ENCODE measurements at places on chromosomes 5 and 9.
A peak's percentile ranks its signal among the peaks of the same experiment; 100 is the strongest.

- no peaks in the 10 kb centered on the region for H3K36me3 ChIP-seq
- H3K4me3 ChIP-seq = no peak overlapping the region
- H3K27ac ChIP-seq = no peak overlapping the region
- H3K4me1 ChIP-seq = no peaks in the 10 kb centered on the region
- no peak for DNase-seq
Observed at GRCh38 chr9:124696101-124696500, 75.0 kb downstream of the NR6A1 start.

- no peak overlapping the region for H3K4me3 ChIP-seq
- H3K36me3 ChIP-seq = peaks cover 20% of the 10 kb centered on the region
- DNase-seq = no peak
Observed at GRCh38 chr5:115894342-115894741, 52.6 kb downstream of the AP3S1 start.

DNA sequence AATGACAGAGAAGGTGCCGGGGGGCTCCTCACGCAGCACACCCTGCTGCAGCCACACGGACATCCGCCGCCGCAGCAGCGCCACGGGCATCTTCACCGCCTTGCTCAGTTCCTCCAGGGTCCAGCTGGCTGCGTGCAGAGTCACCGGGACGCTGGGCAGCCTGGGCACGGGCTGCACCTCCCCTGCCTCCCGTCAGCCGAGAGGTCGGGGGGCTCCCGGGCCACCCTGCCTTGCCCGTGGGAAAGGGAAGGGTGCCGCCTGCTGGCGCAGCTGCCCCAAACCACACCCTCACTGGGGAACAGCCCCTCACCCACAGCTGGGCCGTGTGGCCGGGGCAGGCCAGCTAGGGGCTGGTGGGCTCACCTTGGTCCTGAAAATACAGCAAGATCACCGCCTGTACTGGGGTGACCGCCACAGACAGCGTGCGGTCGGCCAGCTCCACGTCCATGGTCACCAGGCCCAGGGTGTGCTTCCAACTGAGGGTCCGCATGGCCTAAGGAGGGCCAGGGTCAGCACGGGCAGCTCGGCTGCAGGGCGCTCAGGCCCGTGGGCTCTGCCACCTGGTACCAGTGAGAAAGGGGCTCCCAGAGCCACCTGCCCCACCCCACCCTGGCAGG, 3.6 kb upstream of the TMEM210 start:
- H3K4me1 ChIP-seq = peaks cover 18% of the 10 kb centered on the region
- H3K27ac ChIP-seq = no peak overlapping the region
- no peak for DNase-seq

DNA sequence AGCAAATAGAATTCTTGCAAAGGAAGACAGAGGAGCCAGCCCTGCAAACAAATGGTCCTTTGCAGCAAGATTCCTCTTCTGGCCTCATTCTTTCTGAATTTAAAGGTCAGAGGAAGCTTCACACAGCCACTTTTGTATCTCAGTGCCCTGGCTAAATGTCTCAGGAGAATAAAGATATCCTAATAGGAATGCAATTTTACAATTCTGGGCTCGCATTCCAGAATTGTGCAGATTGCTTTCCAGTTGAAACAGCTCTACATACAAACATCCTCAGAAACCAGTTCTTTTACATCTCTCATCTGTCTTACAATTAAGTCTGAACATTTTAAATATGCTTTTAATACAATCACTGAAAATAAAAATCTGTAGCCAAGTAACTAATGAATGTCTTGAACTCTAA, 14.6 kb upstream of the ACOT12 start:
- no peak overlapping the region for H3K4me3 ChIP-seq
- no peak overlapping the region for H3K27ac ChIP-seq
- no peaks in the 10 kb centered on the region for H3K27me3 ChIP-seq
- peaks cover 8% of the 10 kb centered on the region for H3K4me1 ChIP-seq
- H3K36me3 ChIP-seq = peaks cover 3% of the 10 kb centered on the region

GRCh38 chr5:158895588-158895987, 204.1 kb downstream of the EBF1 start:
- peak overlapping the region; percentile 7 for H3K4me3 ChIP-seq
- peaks cover 82% of the 10 kb centered on the region for H3K4me1 ChIP-seq
- H3K36me3 ChIP-seq = peaks cover 47% of the 10 kb centered on the region
- peak overlapping the region; percentile 90 for H3K27ac ChIP-seq
- DNase-seq = no peak
- no peaks in the 10 kb centered on the region for H3K27me3 ChIP-seq

- DNase-seq = no peak
- no peaks in the 10 kb centered on the region for H3K36me3 ChIP-seq
- no peak overlapping the region for H3K27ac ChIP-seq
- H3K4me1 ChIP-seq = no peaks in the 10 kb centered on the region
- no peak overlapping the region for H3K4me3 ChIP-seq
- H3K27me3 ChIP-seq = no peaks in the 10 kb centered on the region
Observed at GRCh38 chr5:150589862-150590601, 50.4 kb upstream of the SYNPO start.

- no peak for DNase-seq
- no peaks in the 10 kb centered on the region for H3K27me3 ChIP-seq
- H3K4me3 ChIP-seq = no peak overlapping the region
- no peaks in the 10 kb centered on the region for H3K4me1 ChIP-seq
Observed at GRCh38 chr5:53970475-53970874, 339.9 kb downstream of the ARL15 start.

DNA sequence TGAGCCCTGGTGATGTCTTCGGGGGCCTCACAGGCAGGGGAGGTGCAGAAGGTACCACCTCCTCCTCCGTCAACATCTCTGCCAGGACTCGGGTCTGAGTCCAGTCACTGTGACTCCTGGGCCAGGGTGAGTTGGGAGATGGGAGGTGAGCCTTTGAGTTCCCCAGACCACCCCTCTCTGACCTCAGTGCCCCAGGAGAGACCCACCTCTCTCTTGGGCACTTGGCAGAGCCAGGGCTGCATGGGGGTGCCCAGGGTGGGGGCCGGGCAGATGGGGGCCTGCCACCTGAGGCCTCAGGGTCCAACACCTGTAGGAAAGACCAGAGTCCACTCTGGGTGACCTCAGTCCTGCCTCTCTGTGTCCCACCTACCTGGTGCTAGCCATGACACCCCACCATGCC, 6.8 kb downstream of the KIF12 start:
- no peaks in the 10 kb centered on the region for H3K36me3 ChIP-seq
- DNase-seq = no peak
- H3K27ac ChIP-seq = no peak overlapping the region

- no peaks in the 10 kb centered on the region for H3K36me3 ChIP-seq
- no peaks in the 10 kb centered on the region for H3K4me1 ChIP-seq
- no peak for DNase-seq
- no peaks in the 10 kb centered on the region for H3K27me3 ChIP-seq
- H3K4me3 ChIP-seq = no peak overlapping the region
Observed at GRCh38 chr5:92695123-92696003, 885.7 kb downstream of the NR2F1-AS1 start.

DNA sequence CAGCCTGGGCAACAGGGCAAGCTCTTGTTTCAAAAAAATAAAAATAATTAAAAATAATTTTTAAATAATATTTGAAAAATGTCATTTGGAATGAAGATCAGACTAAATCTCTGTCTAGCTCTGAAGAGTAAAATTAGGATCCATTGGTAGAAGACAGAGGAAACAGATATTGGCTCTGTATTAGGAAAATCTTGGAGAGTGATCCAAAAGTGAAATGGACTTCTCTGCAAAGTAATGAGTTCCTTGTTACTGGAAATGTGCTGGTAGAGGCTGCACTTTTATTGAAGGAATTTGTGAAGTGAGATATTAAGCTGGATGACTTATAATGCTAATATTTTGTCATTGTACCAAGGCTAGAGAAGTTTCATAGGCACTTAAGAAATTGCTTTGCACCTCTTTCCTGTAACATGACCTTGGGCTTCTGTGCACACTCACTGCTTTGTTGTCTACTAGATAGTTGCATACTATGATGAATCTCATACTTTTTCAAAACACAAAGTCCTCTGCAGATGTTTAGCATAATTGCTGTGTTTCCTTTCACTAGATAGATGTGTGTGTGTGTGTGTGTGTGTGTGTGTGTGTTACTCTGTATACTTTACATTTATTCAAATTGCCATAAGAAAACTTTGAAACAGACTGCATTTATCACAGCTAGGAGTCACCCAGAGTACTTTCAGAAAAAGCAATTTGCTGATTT, 13.1 kb downstream of the THBS4 start:
- H3K36me3 ChIP-seq = no peaks in the 10 kb centered on the region
- no peak overlapping the region for H3K4me3 ChIP-seq
- no peak overlapping the region for H3K27ac ChIP-seq
- H3K4me1 ChIP-seq = no peaks in the 10 kb centered on the region
- no peak for DNase-seq

DNA sequence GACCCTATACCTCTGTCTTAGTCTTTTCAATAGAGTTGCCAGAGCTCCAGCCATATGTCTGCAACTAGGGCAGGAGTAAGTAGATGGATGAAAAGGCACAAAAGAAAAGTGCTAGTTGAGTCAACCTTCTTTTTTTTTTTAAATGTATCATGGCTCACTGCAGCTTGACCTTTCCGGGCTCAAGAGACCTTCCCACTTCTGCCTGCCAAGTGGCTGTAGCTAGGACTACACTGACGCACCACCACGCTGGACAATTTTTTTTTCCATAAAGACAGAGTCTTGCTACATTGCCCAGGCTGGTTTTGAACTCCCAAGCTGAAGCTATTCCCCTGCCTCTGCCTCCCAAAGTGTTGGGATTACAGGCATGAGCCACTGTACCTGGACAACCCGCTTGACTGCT, 27.3 kb downstream of the FOXE1 start:
- no peak overlapping the region for H3K27ac ChIP-seq
- no peak overlapping the region for H3K4me3 ChIP-seq
- DNase-seq = no peak
- H3K4me1 ChIP-seq = no peaks in the 10 kb centered on the region
- H3K27me3 ChIP-seq = no peaks in the 10 kb centered on the region

DNA sequence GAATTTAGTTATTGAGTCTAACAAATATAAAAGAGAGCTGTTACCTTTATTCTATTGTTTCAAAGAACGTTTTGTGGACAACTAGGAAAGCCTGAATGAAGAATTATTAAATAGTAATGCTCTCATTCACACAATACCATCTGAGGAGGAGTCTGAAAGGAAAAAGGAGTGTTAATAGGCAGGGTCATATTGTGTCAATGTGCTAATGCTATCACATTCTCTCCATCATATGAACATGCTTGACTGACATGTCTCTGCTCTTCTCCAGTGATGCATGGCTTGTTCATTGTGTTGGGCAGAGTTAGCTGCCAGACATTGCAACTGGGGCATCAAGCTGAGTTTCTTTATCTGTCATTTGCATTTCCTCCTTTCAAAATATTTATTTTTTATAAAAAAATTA, 1578.0 kb downstream of the MAT2B start:
- no peak for DNase-seq
- H3K27me3 ChIP-seq = no peaks in the 10 kb centered on the region
- no peak overlapping the region for H3K4me3 ChIP-seq
- no peaks in the 10 kb centered on the region for H3K36me3 ChIP-seq
- no peaks in the 10 kb centered on the region for H3K4me1 ChIP-seq
- no peak overlapping the region for H3K27ac ChIP-seq

- peaks cover 20% of the 10 kb centered on the region for H3K27me3 ChIP-seq
- H3K4me3 ChIP-seq = no peak overlapping the region
- no peak overlapping the region for H3K27ac ChIP-seq
- H3K4me1 ChIP-seq = no peaks in the 10 kb centered on the region
- H3K36me3 ChIP-seq = peaks cover 6% of the 10 kb centered on the region
Observed at GRCh38 chr5:142253938-142254337, 70.9 kb downstream of the SPRY4 start.

- peak overlapping the region; percentile 77 for H3K27ac ChIP-seq
- peaks cover 76% of the 10 kb centered on the region for H3K36me3 ChIP-seq
- H3K4me3 ChIP-seq = no peak overlapping the region
- DNase-seq = no peak
- H3K27me3 ChIP-seq = no peaks in the 10 kb centered on the region
Observed at GRCh38 chr9:121133104-121133816, 58.5 kb downstream of the CNTRL start.

GRCh38 chr5:123965626-123966025, 453.6 kb downstream of the CSNK1G3 start:
- H3K4me3 ChIP-seq = no peak overlapping the region
- H3K27me3 ChIP-seq = no peaks in the 10 kb centered on the region
- H3K4me1 ChIP-seq = peaks cover 11% of the 10 kb centered on the region
- no peak for DNase-seq

GRCh38 chr9:24616863-24617262, 71.2 kb upstream of the IZUMO3 start:
- no peak for DNase-seq
- no peak overlapping the region for H3K27ac ChIP-seq
- H3K4me3 ChIP-seq = no peak overlapping the region
- H3K27me3 ChIP-seq = no peaks in the 10 kb centered on the region
- H3K4me1 ChIP-seq = no peaks in the 10 kb centered on the region

- DNase-seq = no peak
- H3K4me1 ChIP-seq = no peaks in the 10 kb centered on the region
- no peaks in the 10 kb centered on the region for H3K36me3 ChIP-seq
- peaks cover 3% of the 10 kb centered on the region for H3K27me3 ChIP-seq
Observed at GRCh38 chr9:118992813-118993794, 376.1 kb downstream of the BRINP1 start.

DNA sequence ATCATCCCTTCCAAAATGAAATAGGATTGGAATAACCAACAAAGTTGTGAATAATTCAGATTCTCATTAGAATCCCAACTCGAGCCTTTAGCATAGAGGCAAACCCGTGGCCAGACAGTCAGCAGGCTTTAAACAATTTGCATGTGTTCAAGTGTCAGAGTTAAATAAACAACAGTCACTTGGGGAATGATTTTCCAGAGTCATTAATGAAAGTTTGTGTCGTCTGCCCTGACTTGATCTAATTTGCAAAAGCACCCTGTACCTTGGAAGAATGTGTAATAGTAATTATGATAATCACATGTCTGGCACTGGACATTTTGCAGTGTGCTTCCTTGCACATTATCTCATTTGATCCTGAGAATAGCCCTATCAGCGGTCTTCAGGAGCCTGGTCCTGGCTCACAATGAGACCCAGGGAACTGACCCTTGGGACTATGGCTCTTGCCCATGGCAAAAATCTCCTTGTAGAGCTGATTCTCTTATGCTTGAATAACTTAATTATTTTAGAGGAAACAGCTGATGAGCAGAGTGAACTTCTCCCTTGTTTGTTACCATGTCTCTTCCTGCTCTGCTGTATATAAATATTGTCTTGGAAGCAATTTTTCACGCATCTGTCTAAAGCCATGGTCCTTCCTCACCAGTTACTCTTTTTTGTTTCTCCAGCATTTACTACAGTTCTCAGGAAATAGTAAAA, 272.7 kb downstream of the NR3C1 start:
- H3K36me3 ChIP-seq = peaks cover 3% of the 10 kb centered on the region
- H3K27me3 ChIP-seq = no peaks in the 10 kb centered on the region
- H3K4me1 ChIP-seq = peaks cover 13% of the 10 kb centered on the region
- no peak for DNase-seq

DNA sequence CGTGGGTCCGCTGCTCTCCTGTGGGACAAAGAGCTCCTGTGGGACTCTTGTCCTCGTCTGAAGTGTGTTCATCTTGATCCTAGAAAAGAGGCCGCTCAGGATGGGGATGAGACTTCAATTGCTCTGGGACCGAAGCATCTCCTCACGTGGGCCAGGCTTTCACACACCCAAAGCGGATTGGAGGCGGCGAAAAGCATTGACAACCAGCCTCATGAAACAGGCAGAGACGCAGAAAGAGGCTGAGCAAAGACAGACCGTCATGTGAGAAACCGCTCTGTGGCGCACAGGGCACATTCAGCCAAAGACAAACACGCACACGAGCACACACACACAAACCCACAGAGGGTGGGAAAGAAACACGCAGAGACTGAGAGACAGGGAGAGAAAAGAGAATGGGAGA, 479.5 kb downstream of the SPATA31A7 start:
- H3K27me3 ChIP-seq = no peaks in the 10 kb centered on the region
- no peaks in the 10 kb centered on the region for H3K36me3 ChIP-seq
- H3K27ac ChIP-seq = no peak overlapping the region
